NCI-H69 (cell line): ENCODE measurements at places on chromosomes 4 and X.

DNA sequence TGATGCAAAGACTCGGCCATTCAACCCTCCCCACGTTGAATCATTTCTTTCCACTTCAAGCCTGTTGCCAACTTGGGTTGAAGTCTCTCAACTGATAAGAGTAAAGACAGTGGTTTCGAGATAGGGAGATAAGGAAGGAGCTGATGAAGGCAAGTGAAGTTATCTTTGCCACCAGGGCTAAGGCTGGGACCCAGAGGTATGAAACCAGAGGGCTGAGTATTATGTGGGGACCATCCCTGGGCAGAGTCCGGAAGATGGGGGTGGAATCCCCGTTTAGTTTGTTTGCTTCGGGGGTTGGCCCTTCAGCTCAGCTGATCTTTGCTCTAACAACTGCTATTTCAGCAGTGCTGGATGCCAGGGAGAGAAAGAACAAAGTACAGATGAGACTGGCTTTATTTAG, 2.3 kb upstream of the XPNPEP2 start:
- DNase-seq = no peak

DNA sequence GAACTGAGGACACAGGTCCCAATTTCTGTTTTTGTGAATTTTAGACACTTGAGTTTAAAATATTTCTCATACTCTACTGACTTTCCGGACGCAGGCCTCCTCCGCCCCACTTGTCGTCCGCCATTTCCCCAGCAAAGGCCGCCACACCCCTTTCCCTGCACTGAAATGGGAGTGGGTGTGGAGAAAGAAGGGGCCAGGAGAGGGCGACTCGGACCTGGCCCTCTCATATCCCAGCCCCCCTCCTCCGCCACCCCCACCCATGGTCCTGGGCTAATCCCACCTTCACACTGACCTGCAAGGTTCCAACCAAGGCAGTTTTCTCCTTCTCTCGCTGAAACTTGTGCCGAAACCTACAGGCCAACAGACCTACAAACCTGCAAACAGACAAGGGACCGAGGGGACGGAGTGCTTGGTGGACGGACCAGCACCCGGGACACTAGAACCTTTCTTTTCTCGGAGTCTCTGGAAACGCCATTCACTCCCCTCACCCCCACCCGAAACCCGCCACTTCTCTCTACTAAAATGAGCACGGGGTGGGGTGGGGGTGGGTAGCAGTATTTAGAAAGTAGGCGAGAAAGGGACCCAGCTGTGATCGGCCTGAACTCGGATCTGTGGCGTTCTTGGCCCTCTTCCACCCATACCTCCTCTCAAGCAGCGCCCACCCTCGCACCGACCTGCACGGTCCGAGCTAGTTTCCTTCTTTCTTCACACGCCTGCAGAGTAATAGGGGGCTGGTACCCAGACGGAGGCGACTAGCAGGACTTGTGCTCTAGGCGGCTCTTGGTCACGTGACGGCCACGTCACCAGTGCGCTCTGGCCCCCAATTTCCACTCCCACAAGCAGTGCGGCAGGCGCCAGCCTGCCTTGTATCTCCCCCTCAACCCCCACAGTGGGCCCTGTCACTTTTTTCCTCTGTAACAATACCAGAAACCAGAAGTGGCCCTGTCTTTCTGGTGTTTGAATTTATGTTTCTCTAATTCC, at the start of gene ARMCX6:
TSS of gene ARMCX6 (minus strand) at position 790 of the 981 bp plus-strand sequence. CDS start 1,380 bp downstream, outside the sequence.
- peak; percentile 83 for DNase-seq

DNA sequence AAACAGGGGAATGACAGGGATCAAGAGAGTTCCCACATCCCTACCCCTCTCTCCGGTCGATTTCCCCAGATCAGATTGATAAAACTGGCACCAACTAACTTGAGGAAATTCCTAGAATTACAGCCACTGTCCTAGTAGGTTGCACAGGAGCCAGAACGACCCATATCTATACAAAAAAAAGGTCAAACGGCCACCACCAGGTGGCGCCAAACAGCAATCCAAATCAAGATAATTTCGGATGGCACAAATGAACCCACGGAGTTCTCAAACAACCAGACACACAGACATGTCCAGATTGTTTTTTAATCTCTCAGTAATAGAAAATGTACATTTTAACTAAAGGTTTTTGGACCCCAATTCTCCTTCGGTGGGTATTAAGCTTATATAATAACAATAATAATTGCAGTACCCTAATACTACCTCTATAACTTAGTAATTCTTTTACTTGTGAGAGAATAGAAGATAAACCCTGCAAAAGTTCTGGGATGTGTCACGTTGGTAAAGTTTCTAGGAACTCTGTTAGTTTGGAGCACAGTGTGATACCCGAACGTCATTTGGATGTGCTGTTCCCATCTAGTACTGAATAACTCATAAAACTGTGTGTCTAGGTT, 212.6 kb downstream of the SPOCK3 start:
- peak; percentile 73 for DNase-seq

DNA sequence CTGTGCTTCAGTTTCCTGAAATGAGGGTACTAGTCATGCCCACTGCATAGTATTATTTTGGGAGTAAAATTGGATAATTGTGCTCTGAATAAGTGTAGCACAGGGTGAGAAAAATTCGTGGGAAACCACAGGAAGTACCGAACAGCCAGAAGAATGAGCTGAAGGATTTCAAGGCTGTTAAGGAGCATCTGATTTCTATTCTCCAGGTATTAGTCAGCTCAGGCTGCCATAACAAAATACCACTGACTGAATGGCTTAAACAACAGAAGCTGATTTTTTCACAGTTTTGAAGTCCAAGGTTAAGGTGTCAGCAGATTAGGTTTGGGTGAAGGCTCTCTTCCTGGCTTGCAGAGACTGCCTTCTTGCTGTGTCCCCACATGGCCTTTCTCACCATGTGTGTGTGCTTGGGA, 41.9 kb downstream of the WWC2 start:
- no peak for DNase-seq

DNA sequence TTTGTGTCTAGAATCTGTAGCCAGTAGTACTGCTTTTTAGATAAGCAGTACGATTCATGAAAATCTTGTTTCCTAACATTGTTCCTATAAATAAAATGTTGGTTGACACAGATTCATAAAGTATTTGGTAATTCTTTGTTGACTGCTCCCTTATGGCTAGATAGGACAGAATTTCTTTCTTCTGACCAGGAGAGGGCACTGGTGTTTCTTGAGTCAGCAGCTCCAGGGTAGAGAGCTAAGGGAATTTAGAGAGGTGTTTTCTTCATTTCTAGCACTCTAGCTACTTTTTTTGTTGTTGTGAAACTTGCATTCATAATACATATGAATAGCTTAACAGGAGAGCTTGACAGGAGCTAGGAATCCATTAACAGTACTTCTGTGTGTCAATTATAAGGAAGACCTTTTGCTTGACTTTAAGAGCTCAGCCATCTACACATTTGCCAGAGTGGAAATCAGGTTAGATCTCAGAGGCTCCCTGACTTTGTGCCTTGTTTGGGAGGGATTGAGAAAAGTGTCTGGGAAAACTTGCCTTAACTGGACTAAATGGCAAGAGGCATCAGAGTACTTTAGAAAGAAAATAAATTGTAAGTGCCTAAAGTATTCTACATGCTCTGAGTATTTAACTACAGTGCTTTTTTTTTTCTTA, 756.1 kb downstream of the SH3BGRL start:
- DNase-seq = peak; percentile 54

DNA sequence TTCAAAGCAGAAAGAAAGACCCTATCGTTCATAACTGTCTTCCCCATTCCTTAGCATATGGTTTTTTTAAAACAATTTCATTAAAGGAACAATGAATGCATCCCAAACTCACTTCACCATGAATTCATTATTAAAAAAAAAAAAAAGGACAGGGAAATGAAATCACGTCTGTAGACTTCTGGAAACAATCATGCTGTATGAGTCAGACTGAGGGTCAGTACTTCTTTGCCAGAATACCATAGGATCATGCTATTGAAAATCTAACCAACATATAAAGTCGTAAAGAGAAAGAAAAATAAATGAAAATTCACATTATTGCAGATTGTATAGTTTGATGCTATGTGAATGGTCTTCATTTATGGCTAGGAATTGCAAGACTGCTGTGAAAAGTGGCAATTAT, 144.4 kb downstream of the PCDH18 start:
- no peak for DNase-seq

DNA sequence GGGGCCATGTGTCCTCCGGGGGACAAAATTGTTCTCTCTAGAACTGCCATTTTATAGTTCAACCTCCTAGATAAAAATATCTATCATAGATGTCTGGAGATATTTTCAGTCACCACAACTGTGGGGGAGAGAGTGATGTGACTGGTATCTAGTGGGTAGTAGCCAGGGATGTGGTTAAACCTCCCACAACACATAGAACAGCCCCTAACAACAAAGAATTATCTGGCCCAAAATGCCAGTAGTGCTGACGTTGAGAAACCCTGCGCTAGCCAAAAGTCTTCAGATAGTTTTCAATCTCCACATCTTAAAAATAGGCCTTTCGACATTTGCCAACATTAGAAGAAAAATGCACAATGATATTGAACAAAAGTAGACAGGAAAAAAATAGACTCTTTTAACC, 19.0 kb upstream of the SUPT20HL2 start:
- no peak for DNase-seq

DNA sequence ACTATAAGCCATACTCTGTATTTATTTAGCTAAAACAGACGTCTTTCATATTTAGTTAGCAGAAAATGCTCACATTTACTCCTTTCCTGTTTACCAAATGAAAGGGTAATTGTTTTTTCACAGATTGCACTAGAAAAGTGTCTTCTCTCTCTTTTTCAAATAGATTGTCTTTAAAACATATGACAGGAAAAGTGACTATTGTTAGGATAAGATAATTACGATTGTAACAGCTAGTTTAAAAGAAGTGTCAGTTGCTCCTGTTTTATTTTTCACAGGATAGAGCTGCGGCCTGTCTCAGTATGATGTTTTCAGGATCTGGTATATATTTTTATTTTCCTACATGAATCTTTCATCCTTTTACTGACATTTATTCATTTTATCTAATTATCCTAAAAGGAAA, 353.5 kb downstream of the FBXO8 start:
- DNase-seq = no peak

DNA sequence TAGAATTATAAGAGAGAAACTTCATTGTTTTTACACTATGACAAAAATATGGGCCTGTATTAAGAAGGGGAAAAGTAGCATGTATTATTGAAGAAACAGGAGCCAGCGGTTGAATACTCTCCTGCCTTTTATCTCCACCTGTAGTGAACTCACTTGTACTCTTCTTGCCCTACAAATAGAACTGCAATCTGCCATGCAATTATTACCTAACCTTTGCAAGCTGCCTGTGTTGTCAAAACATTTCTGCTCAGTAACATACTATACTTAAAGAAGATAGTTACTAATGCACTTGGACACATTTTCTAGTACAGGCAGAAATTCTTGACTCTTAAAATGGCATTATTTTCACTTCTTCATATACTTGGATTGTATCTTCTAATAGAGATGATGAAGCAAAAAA, 818.4 kb upstream of the GRID2 start:
- DNase-seq = peak; percentile 7

GRCh38 chrX:52265713-52266112, 81.0 kb downstream of the MAGED4 start:
- DNase-seq = no peak

DNA sequence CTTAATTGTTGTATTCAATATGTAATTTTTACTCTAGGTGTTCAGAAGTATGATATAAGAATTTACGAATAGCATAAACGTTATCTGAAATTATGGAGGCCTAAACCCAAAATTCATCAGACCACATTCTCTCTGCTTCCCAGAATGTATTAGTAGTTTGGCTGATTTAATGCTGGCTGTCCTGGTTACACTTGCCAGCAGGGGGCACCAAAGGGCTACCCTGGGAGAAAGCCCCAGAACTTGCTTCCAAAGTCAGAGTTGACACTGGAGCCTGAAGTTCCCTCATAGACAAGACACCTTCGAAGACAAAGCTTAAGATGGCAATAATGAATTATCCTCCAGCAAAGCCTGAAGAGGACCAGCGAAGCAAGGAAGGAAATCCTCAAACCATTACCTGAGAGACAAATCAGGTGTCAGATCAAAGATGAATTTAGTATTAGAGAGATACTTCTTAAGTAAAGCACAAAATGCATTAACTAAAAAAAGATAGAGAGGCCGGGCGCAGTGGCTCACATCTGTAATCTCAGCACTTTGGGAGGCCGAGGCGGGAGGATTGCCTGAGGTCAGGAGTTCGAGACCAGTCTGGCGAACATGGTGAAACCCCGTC, 11.3 kb upstream of the ANOS1 start:
- DNase-seq = peak; percentile 38

DNA sequence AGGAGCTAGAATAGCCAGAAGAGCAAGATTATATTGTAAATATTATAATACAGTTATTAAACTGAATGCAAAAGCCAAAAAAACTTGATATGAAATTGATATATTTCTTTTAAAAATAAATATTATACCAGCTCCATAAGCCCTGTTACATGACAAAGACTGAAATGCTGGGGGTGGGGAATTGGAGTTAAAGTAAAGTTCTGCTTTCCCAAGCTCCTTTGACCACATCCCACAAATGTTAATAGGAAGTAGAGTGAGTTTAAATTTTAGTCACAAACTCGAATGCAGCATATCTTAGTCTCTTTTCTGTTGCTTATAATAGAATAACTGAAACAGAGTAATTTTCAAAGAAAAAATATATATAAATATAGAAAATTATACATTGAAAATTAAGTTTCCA, 46.9 kb upstream of the NFKB1 start:
- no peak for DNase-seq

DNA sequence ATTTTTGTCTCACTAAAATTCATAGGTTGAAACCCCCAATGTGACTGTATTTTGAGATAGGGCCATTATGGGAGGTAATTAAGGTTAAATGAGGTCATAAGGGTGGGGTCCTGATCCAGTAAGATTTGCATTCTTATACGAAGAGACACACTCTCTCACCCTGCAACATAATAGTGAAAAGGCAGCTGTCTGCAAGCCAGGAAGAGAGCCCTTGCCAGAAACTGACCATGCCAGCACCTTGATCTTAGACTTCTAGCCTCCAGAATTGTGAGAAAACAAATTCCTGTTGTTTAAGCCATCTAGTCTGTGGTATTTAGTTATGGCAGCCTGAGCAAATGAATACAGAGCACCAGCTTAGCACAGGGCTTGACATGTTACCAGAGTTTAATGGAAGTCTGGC, 17.5 kb upstream of the IGSF1 start:
- no peak for DNase-seq

DNA sequence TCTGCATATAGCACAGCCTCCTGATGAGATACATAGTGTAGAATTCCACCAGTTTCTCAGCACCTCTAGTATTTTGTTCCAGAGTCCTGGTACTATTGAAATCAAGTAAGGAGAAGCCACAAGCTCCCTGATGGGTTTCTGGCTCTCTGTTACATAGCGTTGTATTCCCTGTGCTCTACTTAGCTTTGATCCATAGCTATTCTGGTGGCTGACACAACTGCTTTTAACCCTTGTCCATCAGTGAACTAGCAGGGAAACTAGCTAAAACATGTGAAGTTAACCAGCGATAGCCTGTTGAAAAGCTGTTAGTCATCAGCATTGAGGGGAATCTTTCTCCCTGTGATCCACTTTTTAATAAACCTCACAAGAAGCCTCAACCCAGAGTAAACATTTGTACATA, 26.9 kb downstream of the NIPAL1 start:
- DNase-seq = no peak

DNA sequence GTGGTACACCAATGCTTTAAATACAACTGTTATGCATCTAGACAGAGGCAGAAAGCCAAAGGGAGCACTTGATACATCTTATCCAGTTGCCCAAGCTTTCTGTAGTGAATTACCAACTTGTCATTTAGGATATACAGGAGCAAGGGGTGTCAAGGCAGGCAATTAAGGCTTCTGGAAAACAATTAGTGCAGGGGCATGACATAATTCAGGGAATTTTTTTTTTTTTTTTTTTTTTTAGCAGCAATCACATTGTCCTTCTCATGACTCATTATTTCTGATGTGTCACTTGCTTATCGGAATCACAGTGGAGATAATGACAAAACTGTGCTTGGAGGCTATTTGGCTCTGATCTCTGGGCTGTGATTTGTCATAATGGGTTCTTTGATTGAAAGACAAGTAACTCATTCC, 259.5 kb downstream of the ARHGAP24 start:
- DNase-seq = peak; percentile 2
